ENCODE measurements at places on chromosomes 6 and 20.

DNA sequence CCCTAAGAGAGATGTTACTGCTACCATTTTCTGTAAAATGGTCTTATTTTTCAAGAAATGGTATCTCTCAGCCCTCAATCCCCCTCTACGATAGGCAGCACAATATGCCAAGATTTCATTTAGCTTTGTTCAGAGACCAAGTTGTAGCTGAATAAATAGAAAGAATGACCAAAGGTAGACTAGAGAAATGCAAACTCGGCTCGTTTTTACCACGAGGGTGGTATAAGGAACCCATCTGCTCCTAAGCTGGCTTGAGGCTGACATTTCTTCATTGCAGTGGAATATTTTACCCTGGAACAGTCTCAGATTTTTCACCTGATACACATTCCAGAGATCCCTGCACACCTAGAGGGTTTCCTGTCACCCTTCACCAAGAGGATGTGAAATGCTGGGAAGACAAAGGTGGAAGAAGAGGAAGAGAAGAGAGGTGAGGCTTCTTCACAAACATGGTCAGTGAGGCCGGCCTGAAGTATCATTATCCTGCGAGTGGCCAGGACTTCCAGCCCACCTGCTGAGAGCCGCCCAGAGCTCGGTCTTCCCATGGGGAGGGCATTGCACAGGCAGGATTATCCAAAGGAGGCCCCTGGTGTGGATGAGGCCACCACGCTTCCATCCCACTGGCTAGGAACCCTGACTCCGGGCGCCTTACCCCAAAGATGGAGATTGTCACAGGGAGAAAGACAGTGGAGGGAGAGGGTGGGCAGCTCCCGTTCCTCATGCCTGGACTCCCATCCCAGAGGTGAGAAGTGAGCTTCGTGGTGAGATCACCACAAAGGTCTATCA, 57.1 kb upstream of the AFDN start:
- DNase-seq = no peak

DNA sequence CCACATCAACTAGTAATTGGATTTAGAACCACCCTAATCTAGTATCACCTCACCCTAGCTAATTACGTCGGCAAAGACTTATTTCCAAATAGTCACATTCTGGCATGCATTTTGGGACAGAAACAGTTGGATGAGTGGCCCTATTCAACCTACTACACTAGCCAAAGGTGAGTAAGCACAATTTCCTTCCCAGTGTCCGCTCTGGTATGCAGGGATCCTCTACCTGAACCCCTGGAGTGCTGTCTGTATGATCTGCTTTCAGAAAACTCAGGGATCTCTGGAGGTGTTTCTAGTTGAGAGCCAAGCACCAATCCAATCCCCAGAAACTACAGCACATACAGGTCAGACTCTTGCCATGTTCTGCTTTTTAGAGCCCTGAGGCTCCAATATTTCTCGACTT, 717.4 kb upstream of the MANEA start:
- no peak for DNase-seq

- no peak for DNase-seq
Measured at GRCh38 chr20:6086868-6087267, 33.0 kb upstream of the LRRN4 start.

DNA sequence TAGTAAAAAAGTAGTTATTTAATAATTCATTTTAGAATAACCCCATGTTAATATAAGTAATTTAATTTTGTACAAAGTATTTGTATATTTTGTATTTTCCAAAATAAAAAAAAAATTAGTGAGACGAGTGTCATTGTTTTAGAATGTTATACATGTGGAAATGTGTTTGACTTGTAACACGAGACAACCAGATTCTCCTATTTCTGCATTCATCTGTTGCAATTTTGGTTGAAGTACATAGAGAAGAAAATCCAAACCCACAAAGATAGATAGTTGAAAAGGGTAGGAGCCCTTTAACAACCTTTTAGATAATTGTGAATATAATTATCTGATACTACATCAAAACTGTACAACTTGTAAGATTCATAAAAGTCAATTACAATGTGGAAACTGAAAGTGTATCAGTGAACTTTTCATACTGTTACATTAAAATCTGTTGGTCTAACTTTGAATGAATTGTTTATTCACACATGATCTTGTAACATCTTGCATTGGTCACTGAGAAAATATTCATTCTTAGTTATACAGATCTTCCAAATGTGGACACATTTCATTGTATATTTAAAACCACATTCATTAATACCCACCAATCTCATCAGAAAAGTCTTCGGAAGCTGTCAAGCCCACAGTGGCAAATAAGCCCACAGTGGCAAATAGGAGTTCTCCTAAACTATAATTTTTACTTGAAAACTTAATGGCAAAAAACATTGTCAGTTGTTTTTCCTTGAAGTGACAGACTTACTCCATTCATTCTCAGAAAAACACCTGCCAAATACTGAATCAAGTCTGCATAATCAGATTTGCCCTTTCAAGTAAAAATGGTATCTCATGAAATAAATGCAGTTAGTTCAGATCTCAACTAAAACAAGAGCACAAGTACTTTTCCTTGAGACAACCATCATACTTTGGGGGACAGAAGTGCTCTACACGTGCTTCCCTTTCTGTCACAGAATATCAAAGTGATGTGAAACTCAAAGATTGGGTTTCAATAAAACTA, 52.8 kb downstream of the FKBP5 start:
- no peak for DNase-seq

DNA sequence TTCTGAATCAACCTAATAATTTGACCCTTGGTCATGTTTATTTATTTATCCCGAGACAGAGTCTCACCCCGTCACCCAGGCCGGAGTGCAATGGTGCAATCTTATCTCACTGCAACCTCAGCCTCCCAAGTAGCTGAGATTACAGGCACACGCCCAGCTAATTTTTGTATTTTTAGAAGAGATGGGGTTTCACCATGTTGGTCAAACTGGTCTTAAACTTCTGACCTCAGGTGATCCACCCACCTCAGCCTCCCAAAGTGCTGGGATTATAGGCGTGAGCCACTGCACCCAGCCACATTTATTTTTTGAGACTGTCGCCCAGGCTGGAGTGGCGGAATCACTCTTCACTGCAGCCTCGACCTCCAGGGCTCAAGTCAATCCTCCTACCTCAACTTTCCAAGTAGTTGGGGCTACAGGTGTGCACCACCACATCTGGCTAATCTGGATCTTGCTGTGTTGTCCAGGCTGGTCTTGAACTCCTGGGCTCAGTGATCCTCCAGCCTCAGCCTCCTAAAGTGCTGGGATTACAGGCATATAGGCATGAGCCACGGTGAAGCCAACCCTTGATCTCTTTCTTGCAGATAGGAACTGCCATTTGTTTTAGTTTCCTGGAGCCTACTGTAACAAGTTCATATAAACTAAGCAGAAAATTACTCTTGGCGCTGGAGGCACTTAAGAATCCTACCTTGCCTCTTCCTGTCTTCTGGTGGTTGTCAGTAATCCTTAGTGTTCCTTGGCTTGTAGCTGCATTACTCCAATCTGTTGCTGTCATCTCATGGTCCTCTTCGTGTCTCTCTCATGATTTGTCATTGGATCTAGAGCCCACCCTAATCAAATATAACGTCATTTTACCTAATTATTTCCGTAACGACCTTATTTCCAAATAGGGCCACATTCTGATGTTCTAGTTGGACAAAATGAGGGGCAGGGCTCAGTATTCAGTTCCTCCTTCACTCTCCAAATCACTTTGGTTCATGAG, 2.3 kb downstream of the RPS18 start:
- DNase-seq = no peak

DNA sequence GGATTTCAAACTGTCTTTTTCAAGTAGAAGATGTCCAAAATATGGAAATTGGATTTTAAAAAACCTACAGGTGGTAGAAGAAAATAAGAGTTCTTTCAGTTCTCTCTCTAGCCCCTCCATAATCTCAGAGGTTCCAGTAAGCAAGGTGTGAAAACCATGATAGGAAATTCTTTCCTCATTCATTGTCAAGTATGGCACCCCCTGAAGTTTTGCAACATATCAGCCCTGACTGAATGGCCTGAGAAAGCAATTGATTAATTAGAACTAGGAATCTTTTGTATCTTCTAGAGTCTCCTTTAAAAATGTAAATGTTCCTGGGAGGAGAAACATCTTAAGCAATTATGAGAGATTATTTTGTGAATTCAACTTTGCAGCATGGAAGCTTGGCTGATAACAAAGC, 198.7 kb upstream of the STXBP5 start:
- no peak for DNase-seq

DNA sequence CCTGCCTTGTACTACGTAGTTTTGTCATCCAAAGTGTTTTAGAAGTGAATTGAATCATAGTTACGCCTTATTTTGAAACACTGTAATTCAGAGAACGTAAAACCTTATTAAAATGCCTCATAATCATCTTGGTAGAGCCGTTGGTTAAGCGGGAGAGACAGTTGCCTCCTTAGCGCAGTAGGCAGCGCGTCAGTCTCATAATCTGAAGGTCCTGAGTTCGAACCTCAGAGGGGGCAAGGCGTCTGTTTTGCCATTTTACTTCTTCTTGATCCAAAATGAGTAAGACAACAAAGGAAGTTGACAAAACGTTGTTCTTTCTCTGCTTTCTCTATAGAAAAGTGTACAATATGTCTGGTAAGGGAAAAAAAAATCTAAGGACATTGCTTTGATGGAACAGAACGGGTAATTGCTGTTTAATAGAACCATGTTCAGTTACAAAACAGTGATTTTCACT, 20.7 kb upstream of the TRIM27 start:
- DNase-seq = peak; percentile 56

- no peak for DNase-seq
Measured at GRCh38 chr20:59082981-59083380, 40.4 kb upstream of the PRELID3B start.

GRCh38 chr20:57047281-57048026, 219.0 kb downstream of the BMP7 start:
- DNase-seq = no peak

DNA sequence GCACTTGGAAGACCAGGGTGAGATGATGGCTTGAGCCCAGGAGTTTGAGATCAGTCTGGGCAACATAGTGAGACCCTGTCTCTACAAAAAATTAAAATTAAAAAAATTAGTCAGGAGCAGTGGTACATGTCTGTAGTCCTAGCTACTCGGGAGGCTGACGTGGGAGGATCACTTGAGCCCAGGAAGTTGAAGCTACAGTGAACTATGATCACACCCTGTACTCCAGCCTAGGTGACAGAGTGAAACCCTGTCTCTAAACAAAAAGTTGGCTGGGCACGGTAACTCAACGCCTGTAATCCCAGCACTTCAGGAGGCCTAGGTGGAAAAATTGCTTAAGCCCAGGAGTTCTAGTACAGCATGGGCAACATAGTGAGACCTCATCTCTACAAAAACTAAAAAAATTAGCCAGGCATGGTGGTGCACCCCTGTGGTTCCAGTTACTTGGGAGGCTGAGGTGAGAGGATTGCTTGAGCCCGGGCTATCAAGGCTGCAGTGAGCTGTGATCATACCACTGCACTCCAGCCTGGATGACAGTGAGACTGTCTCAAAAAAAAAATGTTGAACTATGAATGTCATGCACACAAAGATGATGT, 60.8 kb upstream of the MYL9 start:
- no peak for DNase-seq

GRCh38 chr6:83019741-83020140, 45.9 kb downstream of the UBE3D start:
- no peak for DNase-seq

DNA sequence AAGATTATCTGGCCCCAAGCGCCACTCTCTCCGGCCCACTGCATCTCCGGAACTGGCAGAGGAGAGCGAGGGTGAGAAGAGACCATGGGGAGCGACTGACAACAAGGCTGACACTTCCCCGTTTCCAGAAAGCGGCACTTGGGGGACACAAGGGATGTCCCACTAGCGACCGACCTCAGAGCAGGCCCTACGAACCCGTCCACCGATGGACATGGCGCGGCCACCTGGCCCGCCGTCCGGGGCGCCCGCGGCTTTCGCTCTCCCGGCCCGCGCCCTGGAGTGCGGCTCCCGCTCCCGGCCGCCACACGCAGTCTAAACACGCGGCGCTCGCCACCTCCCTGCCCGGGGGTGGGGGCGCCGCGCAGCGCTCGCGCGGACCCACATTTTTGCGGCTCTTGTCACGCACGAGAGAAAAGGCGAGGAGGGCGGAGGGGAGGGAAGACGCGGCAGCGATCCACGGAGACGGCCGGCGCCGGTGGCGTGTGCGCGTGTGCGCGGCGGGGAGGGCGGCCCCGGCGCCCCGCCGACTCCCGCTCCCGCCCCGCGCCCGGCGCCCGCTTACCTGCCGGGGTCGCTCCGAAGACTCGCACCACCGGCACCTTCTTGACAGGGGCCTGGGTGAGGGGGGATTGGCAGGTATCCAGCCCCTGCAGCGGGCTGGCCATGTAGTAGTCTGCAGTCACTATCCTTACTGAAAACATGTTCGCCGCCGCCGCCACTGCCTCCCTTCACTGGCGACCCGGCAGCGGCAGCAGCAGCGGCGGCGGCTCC, 645 bp downstream of the REV3L start:
- peak; percentile 18 for DNase-seq

DNA sequence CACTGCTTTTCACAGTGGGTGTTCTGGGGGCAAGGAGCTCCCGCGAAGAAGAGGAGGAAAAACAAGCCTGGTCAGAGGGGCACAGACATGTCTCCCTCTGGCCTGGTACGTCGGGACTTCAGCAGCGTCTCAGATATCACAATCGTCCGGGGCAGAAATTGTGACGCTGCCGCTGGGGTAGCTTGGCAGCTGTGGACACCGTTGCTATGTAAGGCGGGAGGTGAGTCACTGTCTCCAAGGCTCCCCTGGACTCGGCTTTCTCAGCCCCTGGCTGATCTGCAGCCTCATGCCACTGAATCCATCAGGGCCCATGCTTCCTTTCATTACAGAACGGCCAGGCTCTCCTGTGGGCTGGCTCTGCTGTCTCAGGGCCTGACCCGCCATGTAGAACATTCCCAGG, 98.7 kb downstream of the SULF2 start:
- DNase-seq = no peak

DNA sequence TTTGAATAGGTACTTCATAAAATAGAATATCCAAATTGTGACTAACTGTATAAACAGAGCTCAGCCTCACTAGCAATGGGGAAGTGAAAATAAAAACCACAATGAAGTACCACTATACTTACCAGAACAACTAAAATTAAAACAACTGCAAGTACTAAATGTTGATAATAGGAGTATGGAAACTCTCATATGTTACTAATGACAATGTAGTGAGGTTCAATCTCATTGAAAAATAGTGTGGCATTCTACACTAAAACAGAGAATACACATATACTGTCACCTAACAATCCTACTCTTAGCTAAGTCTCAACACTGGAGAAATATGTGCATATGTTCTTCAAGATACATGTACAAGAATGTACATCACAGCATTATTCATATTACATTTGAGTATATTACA, 132.0 kb upstream of the CARMIL1 start:
- no peak for DNase-seq

GRCh38 chr6:16632101-16632500, 129.2 kb downstream of the ATXN1 start:
- no peak for DNase-seq

Data from stimulated activated CD4-positive, alpha-beta T cell treated with anti-CD3 and anti-CD28 coated beads, Interleukin-15, amount 100 ng/mL, for 1 hour (primary cell).